Karpas-422 (cell line): ENCODE measurements at places on chromosomes 7 and 10.

DNA sequence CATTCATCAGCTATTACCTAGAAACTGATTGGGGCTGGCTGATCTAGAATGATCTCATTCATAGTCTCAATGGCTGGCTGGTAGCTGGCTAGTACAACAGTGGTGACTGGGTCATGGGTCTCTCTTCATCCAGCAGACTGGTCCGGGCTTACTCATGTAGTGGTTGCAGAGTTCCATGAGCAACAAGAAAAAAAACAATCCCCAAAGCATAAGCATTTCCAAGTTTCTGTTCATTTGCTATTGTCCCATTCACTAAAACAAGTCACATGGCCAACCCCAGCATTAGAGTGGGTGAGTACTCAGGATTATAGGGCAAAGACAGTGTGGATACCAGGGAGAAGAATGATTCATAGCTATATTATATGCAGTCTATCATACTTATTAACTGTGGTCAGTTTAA lies 85.2 kb upstream of the SEMA3C start:
- DNase-seq = no peak

DNA sequence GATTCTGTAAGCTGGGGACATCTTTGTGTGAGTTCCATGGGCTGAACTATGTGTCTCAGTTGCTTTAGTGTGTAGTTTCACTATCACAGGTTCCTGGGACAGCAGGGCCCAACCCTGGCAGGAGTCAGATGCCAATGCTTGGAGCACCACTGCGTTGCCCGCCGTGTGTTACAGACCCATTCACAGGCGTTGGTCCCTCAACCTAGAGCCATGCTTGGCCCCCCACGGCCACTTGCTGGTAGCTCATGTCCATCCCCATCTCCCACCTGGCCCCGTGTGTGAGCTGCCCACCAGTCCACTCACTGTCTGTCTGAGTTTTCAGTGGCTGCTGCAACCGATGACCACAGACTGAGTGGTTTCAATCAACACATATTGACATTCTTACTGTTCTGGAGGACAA lies 546.9 kb downstream of the TCERG1L start:
- DNase-seq = no peak

GRCh38 chr10:101934686-101935305 lies 91.2 kb upstream of the KCNIP2 start:
- DNase-seq = no peak

DNA sequence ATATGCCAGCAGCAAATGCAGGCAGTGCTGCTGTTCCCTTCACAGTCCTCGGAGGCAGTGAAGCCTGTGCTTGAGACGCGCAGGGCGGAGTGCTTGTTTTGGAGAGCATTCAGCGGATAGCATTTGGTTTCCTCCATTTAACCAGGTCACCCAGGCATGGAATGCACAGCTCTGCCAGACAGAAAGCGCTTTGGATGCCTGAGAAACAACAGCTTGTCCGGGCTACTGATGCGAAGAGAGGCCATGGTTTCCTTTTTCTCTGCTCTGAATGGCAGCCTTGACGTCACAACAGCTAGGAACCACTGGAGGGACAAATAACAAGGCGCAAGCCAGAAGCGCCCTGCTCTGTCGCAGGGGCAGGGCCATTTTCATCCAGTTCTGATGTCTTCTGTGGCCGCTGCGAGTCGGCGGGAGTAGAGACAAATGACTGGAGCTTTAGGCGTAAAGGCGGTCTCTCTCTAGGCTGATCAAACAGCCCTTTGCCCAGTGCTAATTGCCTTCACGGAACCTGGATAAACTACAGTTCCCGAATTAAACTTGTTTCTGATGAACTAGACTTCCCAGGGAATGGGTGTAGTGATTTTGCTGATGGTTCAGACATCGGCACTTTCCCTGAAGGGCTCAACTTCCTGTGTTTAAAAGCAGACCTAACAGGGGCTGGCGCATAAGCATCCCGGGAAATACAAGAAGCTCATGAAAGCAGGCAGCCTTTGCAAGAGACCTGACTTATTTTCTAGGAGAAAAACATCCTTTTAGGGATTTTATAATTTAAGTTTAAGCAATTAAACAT lies 187.6 kb upstream of the KLF14 start:
- DNase-seq = no peak

DNA sequence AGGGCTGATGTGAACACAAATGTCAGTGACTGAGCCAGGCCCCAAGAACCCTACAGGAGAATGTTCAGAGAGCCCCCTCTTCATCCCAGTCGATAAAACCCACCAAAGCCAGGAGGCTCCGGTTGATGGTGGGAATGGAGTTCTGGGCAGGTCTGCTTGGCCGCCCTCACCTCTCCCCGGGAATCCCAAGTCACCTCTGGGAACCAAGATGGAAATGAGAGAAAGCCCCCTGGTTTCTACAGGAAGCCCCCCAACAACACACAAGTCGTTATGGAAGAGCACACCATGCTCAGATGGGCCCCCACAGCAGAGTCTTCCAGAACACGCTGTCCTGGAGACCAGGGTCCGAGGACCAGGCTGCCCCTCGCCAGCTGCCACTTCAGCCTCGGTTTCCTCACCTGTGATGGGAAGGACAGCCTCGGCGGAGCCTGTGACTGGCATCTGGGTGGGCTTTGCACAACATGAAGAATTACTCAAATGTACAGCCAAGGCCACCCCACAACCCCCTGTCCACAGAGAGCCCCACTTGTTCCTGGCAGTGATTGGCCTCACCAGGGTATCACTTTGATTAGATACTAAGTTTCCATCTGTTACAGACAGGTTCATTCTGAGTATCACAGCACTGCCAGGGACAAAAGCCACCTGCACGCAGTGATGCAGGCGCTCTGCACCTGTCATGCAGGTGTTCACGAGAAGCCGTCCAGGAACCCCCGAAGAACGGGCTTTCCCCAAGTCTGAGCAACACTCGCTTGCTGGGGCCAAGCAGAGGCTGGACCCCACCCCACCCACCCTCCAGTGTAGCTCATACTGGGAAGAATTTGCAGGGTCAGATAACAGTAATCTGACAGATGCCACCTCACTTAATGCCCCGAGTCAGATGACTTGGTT lies 57.6 kb downstream of the MKI67 start:
- DNase-seq = no peak

- DNase-seq = no peak
Measured at GRCh38 chr7:64873155-64873500, 29.9 kb upstream of the ZNF273 start.

- peak; percentile 29 for DNase-seq
Measured at GRCh38 chr7:131948434-131949053, 392.1 kb upstream of the PODXL start.

DNA sequence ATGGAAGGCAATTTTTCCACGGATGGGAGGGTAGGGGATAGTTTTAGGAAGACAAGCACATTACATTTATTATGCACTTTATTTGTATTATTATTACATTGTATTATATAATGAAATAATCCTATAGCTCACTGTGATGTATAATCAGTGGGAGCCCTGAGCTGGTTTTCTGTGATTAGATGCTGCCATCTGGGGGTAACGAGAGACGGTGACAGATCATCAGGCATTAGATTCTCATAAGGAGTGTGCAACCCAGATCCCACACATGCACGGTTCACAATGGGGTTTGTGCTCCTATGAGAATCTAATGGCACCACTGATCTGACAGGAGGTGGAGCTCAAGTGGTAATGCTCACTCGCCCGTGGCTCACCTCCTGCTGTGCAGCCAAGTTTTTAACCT lies 103.9 kb upstream of the STK17A start:
- DNase-seq = peak; percentile 62

DNA sequence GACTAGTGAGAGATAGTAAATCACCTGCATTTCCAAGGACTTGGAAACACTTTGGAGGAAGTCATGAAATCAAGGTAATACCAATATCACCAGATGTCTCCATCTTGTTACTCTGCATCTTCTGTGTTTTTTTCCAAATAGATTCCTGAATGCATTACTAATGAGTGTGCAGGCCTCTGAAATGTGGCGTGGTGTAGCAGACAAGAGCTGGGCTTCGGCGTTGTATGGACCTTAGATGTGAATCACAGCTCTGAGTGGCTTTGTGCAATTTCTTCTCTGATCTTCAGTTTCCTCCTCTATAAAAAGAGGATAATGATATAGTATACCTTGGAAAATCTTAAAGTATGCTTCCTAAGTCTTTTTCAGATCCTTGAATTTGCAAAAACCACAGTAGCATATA lies 9.6 kb upstream of the MYPN start:
- no peak for DNase-seq

DNA sequence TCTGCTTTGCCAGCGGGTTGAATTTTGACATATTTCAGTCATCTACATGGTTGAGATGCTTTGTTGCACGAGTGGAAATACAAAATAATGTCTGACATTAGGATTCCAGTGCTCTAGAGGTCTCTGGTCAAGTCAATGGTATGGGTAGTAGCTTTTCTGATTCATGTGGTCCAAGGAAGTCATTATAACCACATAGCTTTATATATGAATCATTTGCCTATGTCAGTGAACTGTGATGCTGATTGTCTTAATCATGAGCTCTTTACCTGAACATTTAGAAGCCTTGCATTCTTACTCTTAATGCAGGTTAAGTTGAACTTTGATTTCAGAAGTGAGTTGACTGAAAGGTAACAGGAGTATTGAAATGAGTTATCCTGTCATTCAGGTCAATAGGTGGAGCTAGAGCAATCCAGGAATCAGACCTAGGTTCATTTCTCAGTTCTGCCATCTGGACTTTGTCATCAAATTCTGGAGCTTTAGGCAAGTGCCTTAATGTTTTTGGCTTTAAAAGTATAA lies 3.3 kb downstream of the MAPK8 start:
- DNase-seq = peak; percentile 44

DNA sequence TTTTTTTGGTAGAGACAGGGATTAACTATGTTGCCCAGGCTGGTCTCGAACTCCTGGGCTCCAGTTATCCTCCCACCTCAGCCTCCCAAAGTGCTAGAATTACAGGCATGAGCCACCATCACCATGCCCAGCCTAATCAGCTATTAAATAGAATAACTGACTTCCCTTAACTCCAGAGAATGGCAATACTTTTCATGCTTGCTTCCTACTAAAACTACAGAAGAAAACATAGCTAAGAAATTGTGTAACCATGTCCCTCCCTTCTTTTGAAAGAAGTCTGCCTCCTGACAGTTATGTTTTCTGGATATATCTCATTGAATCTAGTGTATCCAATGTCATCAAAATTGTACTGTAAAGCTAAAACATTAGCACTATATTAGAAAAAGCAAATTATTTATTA lies 95.6 kb downstream of the KMT2C start:
- no peak for DNase-seq

DNA sequence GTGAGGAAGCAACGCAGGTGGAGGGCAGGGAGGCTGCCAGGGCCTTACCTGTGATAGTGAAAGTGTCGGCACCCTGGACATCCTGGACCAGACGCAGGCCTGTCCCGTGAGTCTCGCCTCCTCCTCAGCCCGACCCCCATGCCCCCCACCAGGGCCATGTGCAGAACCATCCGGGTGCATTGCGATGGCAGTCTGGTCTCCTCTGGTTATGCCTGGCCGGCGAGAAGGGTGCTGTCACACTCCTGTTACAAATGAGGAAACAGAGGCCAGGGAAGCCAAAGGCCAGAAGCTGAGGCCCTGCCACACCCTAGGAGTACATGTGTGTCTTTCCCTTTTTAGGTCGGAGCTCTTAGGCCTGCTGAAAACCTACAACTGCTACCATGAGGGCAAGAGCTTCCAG lies 7.2 kb downstream of the DEPP1 start:
- no peak for DNase-seq

DNA sequence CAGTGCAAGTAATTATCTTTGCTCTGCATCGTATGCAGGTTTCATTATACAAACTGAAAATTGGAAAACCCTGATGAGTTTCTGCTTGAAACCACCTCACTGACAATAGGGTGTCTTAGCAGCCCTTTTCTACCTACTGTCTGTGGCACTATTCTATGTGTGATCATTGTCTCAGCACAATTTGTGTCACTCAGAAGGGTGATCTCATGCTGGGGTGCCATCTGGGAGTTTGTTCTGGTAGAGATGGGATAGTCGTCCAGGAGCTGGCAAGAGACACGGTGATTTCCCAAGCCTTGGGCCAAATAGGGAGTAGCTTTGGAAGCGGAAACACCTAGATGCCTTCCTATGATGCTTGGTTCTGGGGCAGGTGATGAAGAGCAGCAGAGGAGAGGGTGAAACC lies 186.3 kb downstream of the FRMD4A start:
- no peak for DNase-seq

DNA sequence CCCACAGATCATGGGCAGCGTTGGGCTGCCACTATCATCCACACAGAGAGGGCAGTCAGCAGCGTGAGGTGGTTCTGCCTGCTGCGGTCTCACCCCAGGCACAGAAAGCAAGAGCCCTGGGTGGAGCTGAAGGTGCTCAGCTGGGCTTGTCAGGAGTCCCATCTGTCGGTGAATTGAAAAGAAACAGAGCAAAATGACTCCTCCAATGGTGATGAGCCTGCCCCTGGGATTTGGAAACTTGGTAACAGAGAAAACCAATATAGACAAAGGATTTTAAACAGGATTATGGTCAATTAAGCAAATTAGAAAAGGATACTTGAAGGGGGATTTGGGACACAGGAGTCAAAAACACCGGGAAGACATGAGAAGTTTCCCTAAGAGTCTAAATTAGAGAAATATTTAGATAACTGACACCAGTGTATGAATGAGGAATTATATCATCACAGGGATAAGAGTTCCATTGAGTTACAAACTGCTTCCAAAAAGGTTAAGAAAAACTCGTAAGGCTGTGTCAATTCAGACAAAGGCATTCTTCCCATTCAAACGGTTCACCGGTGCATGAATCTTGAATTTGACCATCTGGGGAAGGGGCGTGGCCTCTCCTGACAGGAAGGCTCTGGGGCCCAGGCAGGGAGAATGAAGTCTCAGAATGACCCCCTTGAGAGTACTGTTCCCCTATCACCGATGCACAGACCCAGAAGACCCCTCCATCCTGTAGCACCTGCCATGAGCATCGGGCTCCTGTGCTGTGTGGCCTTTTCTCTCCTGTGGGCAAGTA lies 70.0 kb upstream of the PRSS58 start:
- no peak for DNase-seq

DNA sequence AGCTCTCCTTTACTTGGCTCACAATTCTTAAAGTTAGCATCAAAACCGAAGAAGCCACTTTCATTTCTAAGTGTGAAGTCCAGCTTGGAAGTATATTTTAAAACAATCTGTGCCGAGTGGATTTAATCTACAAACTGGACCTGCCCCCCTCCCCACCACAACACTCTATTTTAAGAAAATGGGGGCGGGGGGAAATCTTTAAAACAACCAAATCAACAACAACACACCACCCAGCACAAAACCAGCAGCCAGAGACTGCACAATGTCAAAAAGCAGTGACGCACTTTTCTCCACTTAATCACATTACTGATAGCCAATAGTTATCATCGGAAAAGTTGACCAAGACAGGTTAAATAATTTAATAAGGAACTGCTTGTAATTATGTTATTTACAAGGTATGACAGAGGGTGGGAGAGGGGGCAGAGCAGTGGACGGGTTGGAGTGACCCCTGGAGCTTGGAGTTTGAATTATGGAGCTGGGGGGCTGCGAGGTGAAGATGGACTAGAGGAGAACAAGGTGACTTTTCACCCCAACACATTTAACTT lies 2.8 kb downstream of the EBF3 start:
- no peak for DNase-seq
